ENCODE measurements at places on chromosomes 13 and 19. TPM values are rescaled to one million over a fixed set of nuclear protein-coding genes. Genes with fewer than 3 reads are reported as not detected.
A peak's percentile ranks its signal among the peaks of the same experiment; 100 is the strongest.

DNA sequence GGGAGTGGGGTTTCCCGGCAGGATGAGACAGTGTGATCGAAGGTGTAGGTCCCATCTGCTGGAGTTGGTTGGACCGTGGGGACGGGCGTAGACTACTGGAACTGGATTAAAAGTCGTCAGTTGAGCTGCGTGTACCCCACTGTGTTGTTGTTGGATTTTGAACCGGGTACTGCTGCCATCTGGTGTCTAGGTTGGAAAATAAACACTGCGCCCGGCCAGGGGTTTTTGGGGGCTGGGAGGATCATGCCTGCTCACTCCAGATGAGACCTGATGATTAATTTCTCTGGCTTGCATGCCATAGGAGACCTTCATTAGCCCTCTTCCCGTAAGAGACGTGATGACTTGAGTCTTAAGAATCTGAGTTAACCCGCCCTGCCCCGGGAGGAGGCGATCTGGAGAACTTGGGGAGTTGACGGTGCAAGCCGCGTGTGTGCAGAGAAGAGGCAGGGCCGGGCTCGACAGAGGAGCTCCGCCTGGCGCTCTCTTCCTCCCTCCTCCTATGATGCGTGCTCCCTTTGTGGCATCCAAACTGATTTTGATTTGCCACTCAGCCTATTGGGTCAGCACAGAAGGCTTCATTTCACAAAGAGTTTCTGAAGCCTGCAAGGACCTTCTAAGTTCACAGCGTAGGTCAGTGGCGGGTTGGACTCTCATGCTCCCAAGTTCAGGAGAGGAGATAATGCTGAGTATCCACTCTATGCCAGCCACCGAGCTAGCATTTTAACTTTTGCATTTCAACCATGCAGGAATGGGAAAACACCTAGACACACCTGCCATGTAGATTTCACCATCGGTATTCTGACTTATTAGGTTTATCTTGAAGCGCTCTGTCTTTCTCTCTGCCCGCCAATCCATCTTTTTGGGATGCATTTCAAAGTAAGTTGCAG is 2.7 kb downstream of the UHRF1 start:
- peak; percentile 51 for DNase-seq

- DNase-seq: no peak
Measured at GRCh38 chr13:103291798-103292572, 225.8 kb upstream of the SLC10A2 start.

DNA sequence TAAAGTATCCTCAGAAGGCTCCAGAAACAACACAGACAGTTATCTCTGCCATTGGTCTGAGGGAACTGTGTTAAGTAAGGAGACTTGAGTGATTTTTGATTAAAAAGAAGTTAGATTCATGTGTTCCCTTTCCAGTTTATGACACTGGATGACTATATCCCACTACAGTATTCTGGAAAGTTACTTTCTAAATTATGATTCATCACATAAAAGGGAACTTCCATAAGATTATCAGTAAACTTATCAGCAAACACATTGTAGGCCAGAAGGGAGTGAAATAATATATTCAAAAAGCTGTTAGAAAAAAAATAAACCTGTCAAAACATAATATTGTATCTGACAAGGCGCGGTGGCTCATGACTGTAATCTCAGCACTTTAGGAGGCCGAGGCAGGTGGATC is 700.0 kb downstream of the SLITRK6 start:
- DNase-seq: no peak

- no peak for DNase-seq
Measured at GRCh38 chr19:42816894-42817293, 51.4 kb upstream of the PSG8 start.

DNA sequence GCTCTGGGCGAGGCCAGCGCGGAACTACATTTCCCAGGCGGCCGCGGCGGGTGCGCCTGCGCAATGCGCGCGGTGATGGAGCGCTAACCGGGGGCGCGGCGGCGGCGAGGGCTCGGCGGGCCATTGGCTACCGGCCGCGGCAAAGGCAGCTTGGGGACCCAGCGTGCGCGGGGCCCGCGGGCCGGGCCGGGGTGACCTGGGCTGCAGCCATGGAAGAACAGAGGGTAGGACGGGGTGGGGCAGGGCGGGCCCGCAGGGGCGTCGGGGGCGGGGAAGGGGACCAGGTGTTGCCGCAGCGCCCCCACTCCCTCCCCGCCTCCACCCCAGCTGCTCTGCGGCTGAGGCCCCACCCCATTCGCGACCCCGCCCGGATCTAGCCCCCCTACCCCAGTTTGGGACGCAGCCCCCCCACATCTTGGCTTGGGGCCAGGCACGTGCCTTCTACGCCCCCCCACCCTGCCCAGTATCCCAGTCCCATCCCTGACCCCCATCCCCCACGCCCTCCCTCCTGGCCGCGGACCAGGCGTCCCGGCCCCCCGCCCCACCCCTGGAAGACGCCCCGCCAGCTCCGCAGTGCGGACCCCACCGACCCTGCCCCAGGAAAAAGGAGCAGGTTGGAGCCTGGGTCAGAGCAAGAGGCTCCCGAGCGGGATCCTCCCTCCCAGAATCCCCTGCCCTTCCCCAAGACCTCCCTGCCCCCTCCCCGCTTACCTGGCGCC is at the start of gene FSD1:
Gene FSD1 (plus strand): TSS at position 61 of the 719 bp plus-strand sequence. CDS start 149 bp downstream, at position 210.
- DNase-seq: peak; percentile 37

DNA sequence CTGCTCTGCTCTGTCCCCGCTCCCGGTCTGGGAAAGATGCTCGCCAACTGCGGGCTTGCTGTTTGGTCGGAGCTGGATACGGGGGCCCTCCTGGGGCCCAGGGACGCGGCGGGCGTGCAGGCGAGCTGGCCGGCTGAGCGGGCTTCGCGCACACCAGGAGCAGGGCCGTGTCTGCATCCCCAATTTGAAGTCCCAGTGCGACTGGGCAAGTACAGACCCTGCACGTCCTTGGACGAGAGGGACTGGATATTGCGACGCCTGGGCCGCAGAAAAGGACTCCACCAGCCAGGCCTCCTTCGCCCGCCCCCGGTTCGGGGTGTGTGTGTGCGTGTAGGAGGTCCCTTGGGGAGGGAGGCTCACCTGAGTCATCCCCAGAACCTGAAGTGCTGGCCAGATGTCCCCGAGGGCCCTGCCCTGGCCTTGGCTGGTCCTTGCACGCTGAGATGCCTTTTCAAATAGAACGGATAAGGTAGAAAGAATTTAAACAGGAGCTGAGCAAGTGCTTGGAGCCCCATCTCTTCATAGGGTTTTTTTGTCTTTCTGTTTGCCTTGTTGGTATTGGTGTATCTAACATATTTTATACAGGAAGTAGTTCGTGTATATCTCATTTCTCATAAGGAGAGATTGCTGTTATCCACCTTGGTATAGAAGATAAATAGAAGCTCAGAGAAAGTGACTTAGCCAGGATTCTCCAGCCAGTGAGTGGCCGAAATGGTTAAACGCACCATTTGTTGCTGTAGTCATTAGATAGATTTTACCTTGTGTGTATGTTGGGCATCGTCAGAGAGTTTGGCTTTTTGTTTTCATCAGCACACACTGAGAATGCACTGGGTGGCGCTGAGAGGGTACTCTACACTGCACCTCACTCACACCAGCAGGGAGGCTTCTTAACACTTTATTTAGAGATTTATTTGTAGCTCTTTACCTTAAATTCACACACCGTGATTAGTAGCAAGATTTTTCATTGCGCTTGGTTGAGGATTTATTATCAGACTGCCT is 1.1 kb downstream of the NAXD start:
- DNase-seq: no peak

GRCh38 chr19:39194832-39195542 is 1.8 kb upstream of the NCCRP1 start:
- no peak for DNase-seq

GRCh38 chr13:32081591-32081990 is 50.0 kb downstream of the FRY start:
- DNase-seq: no peak

GRCh38 chr13:80550971-80551441 is 210.1 kb upstream of the SPRY2 start:
- DNase-seq: no peak

GRCh38 chr19:927351-927779 is 1.5 kb downstream of the ARID3A start:
- DNase-seq: no peak

- no peak for DNase-seq
Measured at GRCh38 chr19:54183431-54183830, 5.9 kb downstream of the MBOAT7 start.

DNA sequence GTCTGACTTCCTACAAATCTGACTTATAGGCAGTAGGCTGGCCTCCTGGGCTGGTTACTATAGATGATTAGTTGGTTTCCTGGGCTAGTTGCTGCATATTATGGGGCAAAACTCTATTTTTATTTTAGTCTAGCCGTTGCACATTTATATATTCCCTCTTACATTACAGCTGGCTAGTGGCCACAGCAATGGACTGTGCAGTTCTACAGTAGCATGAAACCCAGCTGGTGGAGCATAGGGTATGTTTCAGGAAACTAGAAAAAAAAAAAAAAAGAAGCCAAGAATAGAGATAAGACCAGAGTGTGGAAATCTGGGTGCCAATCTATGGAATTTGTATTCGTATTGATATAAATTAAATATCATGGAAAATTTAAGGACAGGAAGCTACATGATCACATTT is 304.4 kb upstream of the NBEA start:
- DNase-seq: no peak

- no peak for DNase-seq
Measured at GRCh38 chr19:55579766-55580621, 654 bp downstream of the ZNF579 start.

- DNase-seq: no peak
Measured at GRCh38 chr13:95019886-95020285, 281.4 kb downstream of the ABCC4 start.

DNA sequence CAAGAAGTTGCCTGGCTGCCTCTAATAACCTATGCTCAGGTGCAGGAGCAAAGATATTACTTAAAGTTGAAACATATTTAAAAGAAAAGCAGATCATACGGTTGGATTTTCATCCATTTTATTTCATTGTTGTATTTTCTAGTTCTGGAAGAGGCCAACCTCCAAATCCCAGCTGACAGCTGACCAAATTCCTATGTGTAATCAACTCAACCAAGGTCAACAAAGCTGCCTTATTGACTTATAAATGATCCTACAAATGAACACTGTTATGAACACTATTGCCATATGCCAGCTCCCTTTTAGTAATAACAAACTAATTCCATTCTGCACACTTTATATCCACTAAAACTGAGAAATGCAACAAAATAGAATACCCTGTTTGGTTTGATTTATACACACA is 1537.4 kb downstream of the SLITRK1 start:
- DNase-seq: no peak

GRCh38 chr19:47633517-47633916 is 24.6 kb downstream of the BICRA start:
- no peak for DNase-seq

- peak; percentile 41 for DNase-seq
Measured at GRCh38 chr19:14147797-14148605, 11.6 kb upstream of the ASF1B start.

- no peak for DNase-seq
Measured at GRCh38 chr13:60509601-60510386, 112.8 kb downstream of the TDRD3 start.

- DNase-seq: no peak
Measured at GRCh38 chr19:30212574-30212973, 159.6 kb upstream of the ZNF536 start.

GRCh38 chr19:4676955-4677731 is 7.0 kb upstream of the MYDGF start:
- DNase-seq: no peak

- DNase-seq: no peak
Measured at GRCh38 chr19:51461723-51462161, 3.5 kb upstream of the SIGLEC8 start.

- peak; percentile 28 for DNase-seq
Measured at GRCh38 chr19:34220472-34221063, 33.8 kb upstream of the GARRE1 start.

DNA sequence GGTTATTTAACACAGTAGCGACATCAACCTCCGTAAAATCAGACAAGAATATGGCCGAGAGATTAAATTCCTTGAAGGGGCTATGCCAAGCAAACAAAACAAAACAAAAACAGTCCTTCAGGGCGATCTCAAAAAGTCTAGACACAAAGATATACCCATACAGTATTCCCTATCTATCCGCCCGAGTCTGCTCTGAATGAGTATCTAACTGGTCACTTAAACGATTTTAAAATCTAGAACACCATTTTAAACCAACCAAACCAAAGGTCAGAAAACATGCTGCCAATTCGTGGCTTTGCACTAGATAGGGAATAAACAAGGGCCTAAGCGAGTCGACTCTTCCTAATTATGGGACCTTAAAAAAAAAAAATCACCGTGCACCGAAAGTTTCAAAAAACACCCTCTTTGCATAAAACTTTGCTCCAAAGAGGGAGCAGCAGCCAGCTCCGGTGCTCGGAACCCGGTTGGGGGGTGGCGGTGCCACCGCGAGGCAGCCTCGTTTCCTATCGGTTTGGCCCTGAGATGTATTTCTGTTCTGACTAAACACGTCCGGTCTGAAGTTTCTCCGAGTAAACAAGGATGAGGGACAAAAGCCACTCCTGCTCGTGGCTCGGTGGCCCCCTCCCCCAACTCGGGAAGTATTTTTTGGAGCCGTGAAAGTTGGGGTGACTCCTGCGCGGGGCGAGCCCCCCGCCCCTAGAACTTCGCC is 1.8 kb downstream of the HMGB1 start:
- DNase-seq: peak; percentile 61

DNA sequence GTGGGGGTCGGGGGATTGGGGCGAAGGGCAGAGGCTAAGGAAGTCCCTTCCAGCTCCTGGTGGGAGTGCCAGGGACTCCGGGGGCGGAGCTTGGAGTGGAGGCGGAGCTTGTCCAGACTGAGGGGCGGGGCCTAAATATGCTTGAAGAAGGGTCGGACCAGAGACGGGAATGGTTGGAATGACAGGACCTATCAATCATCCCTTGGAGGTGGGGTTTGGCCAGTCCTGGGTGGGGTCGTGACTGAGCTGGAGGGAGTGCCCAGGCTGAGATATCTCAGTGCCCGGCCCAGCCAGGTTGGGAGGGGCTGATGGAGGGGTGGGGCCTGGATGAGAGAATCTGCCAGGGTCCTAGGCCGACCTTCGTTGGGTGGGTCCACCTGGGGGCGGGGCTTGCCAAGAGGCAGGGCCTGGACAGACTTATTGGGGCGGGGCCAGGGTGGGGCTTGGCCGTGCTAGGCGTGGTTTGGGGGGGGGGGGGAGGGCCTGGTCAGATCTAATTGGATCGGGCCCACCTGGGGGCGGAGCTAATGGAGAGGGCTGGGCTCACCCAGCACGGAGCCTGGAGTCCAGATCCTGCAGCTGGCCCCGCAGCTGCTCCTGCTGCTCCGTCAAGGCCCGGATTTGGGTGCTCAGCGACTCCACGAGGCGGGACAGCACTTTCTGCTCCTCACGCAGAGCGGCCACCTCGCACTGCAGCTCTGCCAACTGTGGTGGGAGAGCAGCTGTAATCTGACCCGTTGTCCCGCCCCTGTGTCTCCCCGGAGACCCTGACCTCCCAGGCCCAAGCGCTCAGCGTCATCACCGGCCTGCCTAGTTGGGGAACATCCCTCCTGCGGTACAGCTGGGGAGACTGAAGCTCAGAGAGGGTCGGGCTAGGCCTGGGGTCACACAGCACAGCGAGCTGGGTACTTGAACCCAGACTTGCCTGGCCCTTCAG is 2.6 kb upstream of the WIZ start:
- no peak for DNase-seq

The PCP2 gene
- 9.1 TPM for total RNA-seq

The TMC4 gene
- 3.1 TPM for total RNA-seq

The FGF21 gene
- not detected for total RNA-seq

The GNA15 gene
- total RNA-seq: 54.1 TPM

The KIR2DL1 gene
- not detected for total RNA-seq

The BRME1 gene
- 0.82 TPM for total RNA-seq

The SIGLEC5 gene
- total RNA-seq: 0.37 TPM

The CILP2 gene
- total RNA-seq: 0.99 TPM

The PALM gene
- not detected for total RNA-seq

The TARM1 gene
- total RNA-seq: not detected

The ZNF440 gene
- 9.5 TPM for total RNA-seq

The C13orf42 gene
- not detected for total RNA-seq

The SELENOV gene
- not detected for total RNA-seq

The ZNF565 gene
- total RNA-seq: 9.3 TPM

The ZNF302 gene
- 11.5 TPM for total RNA-seq

The NCCRP1 gene
- total RNA-seq: not detected

All from T-helper 17 cell (primary cell).